ENCODE measurements at places on chromosomes 11 and 22. TPM values are rescaled to one million over a fixed set of nuclear protein-coding genes. Genes with fewer than 3 reads are reported as not detected.

Gene OR51B2
- not detected for total RNA-seq

Gene INPP5J
- 0.43 TPM for total RNA-seq

Gene TSPO
- 221 TPM for total RNA-seq

DNA sequence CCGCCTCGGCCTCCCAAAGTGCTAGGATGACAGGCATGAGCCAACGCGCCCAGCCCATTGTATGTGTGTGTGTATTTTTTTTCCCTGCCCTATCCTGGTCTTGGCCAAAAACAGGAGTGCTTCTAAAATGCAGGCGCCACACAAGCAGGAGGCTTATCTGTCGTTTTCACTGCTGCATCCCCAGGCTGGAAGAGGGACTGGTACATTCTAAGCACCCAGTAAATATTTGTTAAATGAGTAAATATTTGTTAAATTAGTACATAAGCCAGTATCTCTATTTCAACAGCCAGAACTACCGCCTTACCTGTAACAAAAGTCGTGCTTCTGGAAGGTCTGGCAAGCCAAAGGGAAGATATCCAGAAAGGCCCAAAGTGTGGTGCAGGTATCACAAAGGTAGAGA, 24.9 kb downstream of the ASCC2 start:
- DNase-seq, result no peak

- DNase-seq, result peak; percentile 85
Observed at GRCh38 chr11:118488480-118489109, 38.7 kb upstream of the TTC36 start.

DNA sequence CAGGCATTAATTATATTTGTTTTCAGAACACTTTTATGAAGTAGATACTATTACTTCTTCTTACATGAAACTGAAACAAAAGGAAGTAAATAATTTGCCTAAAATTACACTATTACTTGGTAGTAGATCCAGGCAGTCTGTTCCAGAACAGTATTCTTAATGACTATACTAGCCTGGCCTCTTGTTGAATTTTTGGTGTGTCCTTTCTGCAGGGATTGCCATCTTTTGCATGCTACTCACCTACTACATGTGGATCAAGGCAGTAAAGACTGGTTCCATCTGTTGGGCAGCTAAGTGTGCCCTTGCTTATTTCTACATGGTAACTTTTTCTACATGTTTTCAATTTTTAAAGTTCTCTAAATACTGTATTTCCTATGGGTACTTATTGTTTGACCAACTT, 12.8 kb downstream of the STT3A start:
- no peak for DNase-seq
